ENCODE measurements at places on chromosomes 2 and 18.

DNA sequence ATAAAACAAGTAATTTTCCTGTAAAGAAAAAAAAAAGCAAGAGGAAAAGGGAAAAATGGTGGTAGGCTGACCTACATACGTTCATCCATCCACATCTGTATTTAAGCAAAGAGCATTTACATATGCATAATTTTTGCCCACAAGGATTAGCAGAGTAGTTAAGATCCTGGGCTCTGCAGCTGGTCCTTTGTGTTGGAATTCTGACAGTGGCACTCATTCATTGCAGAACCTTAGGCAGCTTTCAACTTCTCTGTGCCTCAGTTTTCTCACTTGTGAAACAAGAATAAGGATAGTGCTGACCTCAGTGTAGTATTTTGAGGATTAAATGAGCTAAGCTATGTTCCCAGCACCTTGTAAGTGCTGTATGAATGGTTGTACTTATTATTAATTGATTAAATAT is 211.3 kb downstream of the ARL4C start:
- no peak for DNase-seq

- DNase-seq, result no peak
These were observed 74.1 kb downstream of the LTBP1 start for GRCh38 chr2:33020883-33021282.

GRCh38 chr2:125681976-125682805 is 973.8 kb upstream of the GYPC start:
- DNase-seq, result no peak

- no peak for DNase-seq
These were observed 4.5 kb upstream of the DYM start for GRCh38 chr18:49464718-49465598.

Data from NCI-H748 treated with DMSO at 0.1 percent for 48 hours (cell line).